ENCODE measurements at places on chromosomes 3 and 15. TPM values are rescaled to one million over a fixed set of nuclear protein-coding genes. Genes with fewer than 3 reads are reported as not detected.

Gene C2CD4A
- 0.13 TPM for total RNA-seq

Gene IP6K1
- total RNA-seq, result 47.5 TPM

Gene SLC12A1
- not detected for total RNA-seq

Gene LARP6
- total RNA-seq, result not detected

Gene LCMT2
- total RNA-seq, result 14.9 TPM

Gene CDCP1
- 0.71 TPM for total RNA-seq

DNA sequence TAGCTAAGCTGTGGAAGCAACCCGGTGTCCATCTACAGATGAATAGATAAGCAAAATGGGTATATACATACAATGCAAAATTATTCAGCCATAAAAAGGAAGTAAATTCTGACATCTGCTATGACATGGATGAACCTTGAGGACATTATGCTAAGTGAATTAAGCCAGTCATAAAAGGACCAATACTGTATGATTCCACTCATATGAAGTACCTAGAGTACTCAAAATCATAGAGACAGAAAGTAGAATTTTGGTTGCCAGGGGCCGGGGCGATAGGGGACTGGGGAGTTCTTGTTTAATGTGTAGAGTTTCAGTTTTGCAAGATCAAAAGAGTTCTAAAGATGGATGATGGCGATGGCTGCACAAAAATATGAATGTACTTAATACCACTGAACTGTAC, 10.3 kb downstream of the EID1 start:
- no peak for DNase-seq

DNA sequence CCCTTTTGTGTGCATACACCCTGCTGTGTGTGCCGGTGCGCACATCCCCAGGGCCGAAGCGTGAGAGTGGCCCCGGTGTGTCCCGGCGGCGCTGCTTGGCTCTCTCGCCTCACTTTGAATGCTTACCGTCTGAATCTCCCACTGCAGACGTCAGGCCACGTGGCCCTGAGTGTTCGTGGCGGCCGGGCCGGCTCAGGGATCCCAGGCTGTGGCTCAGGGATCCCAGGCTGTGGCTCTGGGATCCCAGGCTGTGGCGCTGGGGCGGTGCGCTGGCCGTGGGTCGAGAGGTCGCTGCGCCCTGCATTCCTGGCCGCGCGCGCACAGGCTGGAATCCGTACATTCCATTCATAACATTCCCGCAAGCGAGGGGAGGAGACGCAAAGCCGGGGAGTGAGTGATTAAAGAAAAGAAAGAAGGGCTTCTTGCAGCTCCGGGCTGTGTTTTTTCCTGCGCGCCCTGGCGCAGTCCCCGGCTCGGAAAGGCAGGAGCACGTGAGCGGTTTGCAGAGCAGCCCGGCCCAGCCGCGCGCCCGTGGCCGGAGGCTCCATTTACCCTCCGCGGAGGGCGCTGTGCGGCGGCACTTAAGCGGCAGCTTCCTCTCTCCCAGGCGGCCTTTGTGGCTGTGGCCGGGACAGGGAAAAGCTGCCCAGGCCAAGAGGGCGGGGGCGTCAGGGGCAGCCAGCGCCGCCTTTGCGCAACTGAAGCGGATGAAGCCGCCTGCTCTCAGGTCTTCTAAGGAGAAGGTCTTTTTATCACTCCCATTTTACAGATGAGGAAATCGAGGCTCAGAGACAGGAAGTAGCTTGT, 87.0 kb upstream of the ALDH1L1 start:
- DNase-seq, result no peak

DNA sequence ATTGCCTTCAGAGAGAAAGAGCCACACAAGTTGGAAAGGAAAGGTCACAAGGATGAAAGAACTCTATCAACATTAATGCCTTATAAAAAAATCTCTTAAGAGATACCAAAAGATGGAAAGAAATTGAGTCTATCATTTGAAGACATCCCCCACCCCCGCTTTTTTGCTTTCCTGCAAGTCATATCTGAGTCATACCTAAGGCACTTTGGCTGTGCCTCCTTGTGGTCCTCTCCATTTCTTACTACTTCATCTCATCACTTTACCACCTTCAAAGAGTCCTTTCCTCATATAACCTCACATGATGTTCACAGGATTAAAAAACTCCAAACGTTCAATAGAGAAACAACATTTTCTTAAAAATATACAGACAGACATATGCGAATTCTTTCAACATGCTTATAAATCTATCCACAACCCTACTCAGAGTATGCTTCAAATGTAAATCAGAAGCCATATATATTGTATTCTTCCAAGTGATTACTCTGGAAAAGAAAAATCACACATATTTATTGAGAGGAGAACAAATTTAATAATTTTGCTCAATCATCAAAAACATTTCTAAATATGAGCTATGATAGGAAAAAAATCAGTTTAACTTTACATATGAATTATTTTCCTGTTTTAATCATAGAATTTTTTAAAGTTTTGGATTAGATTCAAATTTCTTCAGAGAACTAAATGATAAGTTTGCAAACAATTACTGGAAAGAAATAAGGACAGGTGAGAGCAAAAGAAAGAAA, 1003.9 kb upstream of the CFAP20DC start:
- no peak for DNase-seq

DNA sequence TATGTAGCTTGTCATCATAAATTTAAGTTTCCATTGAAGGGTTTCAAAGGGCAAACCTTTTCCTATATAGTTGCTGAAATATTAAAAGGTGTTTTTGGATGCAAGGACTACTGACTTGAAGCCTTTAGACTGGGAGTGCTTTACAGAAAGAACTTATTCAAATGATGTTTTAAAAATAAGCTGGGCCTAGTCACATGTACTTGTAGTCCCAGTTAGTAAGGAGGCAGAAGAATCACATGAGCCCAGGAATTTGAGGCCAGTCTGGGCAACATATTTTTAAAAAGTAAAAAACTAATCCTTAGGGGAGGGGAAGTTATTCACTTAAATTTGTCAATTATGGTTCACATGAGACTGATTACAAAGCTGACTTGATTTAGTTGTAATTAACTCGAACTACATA, 65.0 kb downstream of the SMARCC1 start:
- no peak for DNase-seq

- no peak for DNase-seq
Observed at GRCh38 chr3:58003093-58003492, 5.1 kb upstream of the FLNB start.

- no peak for DNase-seq
Observed at GRCh38 chr3:52200981-52201679, 3.2 kb downstream of the ALAS1 start.

All from CD8-positive, alpha-beta memory T cell (primary cell).